Stimulated activated CD8-positive, alpha-beta memory T cell treated with anti-CD3 and anti-CD28 coated beads, Interleukin-4, amount 100 ng/mL, for 4 hours (primary cell): ENCODE measurements at places on chromosomes 2 and 18.

DNA sequence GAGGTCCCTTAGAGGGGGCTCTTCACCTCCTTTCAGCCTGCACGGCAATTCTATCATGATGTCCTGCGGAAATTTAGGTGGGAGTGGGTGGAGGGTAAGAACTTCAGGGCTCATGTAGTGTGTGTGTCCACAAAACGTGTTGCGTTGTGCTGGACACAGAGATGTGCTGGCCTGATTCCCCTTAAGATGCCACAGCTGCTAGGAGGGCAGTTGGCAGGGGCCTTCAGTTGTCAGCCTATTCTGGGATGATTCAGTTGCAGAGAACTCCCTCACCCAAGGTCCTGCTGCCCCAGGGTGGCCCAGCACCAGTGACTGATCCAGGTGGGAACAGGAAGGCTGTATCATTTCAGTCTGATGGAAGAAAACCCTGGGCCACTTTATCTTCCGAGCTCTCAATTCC, 1.0 kb upstream of the HJURP start:
- DNase-seq = no peak

GRCh38 chr2:234812851-234813250, 139.0 kb upstream of the SH3BP4 start:
- DNase-seq = no peak

GRCh38 chr2:63124218-63124617, 73.6 kb downstream of the OTX1 start:
- DNase-seq = no peak

GRCh38 chr2:223076573-223076972, 24.6 kb downstream of the KCNE4 start:
- no peak for DNase-seq

DNA sequence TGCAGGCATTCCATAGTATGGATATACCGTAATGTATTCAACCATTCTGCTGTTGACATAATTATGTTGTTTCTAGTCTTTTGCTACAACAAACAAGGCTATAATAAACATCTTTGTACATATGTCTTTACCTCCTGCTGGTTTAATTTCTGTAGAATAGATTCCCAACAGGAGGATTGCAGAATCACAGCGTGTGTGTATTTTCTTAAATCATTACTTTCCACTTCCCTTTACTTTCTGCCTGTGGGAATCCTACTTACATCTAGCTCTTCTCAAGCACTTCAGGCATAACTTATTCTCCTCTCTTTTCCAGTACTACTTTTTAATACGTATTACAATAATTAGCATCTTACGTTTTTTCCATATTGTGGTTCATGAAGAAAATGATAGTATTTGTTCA, 13.0 kb upstream of the RIOK3 start:
- DNase-seq = no peak

DNA sequence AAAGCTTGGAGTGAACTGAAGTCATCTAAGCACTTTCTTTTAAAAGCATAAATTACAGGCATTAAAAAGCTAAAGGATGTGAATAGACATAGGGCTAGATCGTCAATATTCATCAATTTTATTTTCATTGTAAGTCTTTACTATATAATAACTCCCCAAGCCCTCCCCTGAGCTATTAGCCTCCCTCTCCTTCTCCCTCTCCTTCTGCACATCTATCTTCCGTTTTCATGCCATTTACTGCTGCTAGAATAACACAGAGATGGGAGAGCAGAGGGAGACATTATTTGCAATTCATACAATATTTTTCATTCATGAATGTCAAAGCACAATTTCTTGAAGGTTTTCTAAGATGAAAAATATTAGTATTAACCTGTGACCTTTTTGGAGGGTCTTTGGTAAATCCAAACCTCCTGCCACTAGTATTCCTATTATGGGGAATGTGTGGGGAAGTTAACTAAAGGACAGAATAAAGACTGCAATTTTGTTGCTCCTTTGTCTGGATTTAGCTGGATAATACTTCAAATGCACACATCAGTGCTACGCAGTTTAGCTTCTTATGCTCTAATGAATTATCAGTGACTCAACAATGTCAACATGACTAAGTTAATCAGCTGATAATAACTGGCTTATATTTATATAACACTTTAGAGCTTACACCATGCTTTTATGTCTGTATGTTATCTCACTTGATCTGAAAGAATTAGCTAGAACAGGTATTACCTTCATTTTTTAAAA, 28.2 kb upstream of the MFF start:
- DNase-seq = no peak

GRCh38 chr2:199057936-199058335, 399.8 kb downstream of the SATB2 start:
- no peak for DNase-seq

DNA sequence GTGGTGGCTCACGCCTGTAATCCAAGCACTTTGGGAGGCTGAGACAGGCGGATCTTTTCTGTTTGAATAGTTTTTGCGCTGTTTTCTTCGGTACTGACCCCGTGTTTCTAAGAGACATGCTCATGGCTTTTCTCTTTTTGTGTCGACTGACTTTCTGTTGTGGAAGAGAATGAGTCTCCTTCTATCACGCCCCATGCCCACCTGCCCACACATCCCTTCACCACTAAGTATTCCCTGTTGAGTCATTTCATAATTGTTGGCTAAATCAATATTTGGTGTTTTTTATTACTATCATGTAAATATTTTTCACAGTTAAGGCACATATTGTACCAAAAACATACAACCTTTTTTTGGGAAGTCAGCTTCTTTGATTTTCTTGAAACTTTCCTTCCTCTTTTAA, 198.8 kb upstream of the TWIST2 start:
- DNase-seq = no peak

DNA sequence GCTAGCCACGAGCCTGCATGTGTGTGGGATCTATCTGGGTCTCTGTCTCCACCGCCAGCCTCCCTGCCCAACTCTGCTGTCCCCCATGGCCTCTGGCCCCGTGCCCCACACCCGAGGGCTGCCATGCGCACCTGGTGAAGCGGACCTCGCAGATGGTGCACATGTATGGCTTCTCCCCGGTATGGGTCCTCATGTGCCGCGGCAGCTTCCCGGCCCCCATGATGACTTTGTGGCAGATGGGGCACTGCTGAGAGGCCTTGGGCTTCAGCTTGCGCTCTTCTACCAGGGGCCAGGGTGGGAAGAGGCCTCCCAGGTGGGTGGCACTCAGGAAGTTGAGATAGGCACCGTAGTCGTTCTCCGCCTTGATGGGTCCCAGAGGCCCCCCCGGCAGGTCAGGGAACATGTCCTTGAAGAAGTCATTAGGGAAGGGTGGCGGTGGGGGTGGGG, 109.3 kb upstream of the SMAD2 start:
- no peak for DNase-seq

DNA sequence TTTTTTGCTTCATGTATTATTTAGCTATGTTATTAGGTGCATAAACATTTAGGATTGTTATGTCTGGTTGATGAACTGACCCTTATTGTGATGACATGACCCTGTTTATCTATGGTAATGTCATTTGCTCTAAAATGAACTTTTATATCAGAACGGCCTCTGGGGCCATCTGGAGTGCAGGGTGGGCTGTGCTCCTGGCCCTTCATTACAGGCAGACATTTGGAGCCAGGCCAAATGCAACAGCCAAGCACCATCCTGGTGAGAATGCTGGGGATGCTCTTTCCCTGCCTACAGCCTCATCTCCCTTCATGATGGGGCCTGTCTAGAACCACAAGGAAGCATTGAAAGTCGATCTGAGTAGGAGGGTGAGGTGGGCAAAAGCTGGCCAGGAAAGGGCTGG, 38.0 kb downstream of the HJURP start:
- no peak for DNase-seq

DNA sequence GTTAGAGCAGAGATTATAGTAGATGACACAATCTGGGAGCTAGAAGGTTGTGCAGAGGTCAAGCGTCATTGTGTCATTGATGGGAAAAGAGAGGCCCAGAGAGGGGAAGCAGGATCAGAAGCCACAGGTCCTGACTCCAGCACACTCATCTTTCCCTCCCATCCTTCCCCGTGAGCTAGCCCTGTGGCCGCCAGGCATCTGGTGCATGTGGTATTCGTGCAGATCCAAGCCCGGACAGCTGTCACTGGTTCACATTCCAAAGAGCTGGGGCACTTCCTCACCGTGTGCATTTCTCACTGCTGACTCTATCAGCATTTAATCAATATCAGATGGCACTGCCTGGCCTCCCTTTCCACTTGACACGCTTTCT, 94.1 kb upstream of the THOC1 start:
- DNase-seq = no peak

DNA sequence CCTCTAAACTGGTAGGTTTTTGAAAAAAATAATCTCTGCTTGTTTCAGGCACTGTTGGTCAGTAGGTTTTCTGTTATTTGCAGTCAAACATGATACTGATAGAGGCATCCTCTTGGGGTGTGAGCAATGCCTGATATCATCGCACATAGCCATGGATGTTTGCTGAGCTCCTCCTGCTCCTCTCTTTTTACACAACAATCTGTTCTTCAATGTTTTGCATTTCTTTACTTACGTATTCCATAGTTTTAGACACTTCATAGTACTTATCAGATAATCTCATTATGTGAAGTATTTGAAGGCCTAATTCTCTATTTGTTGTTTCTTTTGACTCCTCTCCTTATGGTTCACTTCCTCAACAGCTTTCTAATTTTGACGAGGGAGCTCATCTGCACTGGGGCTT, 23.0 kb upstream of the HS6ST1 start:
- no peak for DNase-seq

- no peak for DNase-seq
These were observed 32.8 kb downstream of the GRHL1 start for GRCh38 chr2:9984217-9984739.

DNA sequence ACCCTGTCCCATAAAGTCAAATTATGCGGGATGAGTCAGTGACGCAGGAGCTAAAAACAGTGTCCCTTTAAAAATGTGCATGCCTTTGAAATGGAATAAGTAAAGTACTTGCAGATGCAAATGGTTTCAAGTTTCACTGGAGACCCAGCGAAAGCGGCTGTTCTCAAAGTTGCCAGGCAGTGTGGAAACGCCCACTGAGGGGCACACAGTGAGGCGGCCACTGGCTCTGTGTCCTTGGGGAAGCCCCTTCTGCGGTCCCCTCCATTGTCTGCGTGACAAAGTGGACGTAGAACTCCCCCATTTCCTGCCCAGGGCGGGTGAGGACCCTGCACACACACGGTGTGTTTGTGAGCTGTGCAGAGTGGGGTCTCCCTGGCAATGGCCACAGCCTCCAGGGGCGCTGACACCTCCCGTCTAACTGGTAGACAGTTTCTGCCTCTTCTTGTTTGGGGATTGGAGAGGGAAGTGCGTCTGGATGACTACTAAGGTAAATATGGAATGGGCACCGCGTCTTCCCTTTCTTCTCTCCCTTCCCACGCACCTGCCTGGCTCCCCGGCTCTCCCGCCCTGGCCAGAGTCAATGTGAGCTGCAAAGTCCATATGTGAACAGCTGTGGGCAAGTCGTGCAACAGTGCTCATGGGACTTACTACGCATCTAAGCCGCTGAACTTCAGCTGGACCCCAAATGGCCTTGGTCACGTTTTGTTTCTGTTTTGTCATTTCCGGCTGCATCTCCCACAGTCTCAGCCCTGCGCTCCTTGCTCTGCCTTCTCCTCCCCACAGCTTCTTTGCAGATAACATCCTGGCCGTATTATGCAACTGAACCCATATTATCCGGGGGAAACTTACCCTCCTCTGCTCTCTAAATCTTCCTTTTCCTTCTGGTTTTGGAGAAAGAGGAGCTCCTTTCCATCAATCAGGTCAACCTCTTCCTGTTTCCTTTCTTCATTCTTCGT, 33.7 kb upstream of the ZNF516 start:
- DNase-seq = no peak

- no peak for DNase-seq
These were observed 89.9 kb downstream of the NOL10 start for GRCh38 chr2:10599921-10600320.

- DNase-seq = no peak
These were observed 1.0 kb upstream of the FAHD2A start for GRCh38 chr2:95401480-95401879.

- no peak for DNase-seq
These were observed 77.0 kb downstream of the EDAR start for GRCh38 chr2:108911807-108912628.

DNA sequence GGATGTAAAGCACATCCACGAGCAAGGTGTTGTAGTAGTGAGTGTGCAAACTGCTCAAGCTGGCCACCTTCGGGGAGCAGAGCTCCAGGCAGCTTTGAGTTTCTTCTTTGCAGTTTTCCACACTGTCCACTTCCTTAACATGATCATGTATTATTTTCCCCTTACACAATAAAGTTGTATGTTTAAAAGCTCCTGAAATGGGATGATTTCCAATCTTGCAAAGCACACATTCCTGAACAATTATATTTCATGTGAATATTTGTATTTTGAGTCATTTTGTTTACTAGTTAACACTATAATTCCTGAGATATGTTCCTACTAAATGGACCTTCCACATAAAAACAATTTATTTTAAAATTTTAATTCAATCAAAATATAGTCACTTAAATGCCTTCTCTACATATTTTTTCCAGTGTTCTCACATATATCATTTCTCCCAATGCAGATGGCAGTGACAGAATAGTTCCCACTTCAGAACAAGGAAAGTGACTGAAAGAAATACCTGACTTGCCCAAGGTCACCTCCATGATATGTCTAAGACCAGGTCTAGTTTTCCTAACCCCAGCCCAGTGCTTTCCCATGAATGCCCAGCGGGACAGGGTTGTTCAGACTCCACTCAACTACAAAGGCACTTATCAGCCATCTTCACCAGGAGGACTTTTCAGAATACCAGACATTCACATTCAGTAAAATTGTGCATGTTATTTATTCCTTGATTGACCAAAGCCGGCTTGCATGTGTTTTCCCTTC, 5.5 kb downstream of the CYB5A start:
- no peak for DNase-seq

DNA sequence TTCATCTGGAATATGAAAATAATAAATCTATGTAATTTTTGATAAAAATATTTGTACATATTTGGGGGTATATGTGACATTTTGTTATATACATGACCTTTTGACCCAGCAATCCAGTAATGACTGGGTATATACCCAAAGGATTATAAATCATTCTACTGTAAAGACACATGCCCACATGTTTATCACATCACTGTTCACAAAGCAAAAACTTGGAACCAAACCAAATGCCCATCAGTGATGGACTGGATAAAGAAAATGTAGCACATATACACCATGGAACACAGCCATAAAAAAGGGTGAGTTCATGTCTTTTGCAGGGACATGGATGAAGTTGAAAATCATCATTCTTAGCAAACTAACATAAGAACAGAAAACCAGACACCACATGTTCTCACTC, 472.1 kb upstream of the DDX18 start:
- no peak for DNase-seq
